Common myeloid progenitor, CD34-positive (primary cell): ENCODE measurements at places on chromosomes 6 and 20.
A peak's percentile ranks its signal among the peaks of the same experiment; 100 is the strongest.

DNA sequence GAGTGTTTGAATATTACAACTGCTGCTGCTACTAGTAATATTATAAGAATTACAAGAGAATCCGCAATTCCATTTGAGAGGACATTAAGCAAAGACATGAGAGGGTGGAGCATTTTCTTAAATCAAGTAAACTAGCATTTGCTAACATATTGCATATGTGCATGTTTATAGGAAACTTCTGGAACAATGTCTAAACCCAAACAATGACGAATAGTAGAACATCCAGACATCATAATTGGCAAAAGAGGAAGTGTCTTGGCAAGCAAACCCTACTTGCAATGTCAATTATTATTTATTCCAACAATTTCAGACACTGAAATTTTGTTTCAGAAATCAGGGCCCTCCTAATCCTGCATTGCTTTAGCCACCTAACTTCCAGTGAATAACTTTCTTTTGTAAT, 1155.3 kb upstream of the GJE1 start:
- no peak for DNase-seq

DNA sequence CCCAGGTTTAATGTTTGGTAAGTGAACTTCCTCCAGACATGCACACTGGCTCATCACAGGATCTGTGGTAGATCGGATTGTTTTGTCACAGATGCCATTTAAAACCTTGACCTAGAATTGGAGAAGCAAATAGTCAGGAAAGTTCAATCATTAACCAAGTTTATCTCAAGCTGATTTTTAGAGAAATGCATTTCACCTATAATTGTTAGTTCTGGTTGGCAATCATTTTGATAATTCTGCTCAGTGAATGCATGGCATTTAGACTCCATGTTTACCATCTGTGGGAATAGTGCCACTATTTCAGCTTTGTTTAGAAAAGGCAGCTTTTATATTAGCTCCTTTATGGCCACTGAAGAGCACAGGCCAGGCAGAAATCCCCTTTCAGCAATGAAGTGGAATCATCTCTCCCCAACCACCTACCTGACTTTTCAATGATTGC, 73.9 kb upstream of the IPCEF1 start:
- no peak for DNase-seq

DNA sequence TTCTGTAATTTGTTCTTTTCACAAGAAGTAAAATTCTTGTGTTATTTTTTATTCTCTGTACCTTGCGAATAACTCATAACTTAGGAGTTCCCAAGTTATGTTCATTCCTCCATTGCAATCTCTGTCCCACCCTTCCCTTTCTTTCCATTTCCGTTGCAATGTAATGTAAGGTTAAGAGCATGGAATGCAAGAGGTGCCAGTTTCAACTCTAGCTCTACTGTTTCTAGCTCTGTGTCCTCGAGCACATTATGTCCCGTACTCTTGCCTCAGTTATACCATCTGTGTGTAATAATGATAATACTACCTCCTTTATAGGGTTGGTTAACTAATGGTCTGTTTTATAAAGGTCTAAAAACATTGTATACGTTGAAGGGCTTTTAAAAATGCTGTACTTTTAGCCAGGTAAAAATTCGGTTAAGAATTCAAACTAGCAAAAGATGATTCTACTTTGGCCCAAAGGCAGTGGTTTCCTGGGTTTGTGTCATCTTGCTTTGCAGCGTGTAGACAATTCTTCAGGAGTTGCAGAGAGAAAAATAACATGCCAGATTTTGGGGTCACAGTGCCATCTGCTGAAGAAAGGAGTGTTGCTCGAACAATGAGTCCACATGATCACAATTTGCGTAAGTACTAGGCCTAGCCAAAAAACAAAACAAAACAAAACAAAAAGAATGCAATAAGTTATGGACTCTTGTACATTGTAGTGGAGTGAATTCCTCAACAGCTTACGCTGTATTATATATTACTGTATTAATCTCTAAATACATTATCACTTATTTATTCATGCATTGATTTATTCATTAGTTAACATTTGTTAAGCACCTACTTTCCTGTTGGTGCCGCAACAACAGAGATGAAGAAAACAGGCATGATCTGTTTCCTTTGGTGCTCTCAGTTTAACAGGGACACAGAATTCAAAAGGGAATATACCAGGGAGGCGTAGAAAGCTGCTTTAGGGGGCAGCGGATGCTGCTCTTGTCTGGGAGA, 10.0 kb upstream of the PFDN4 start:
- peak; percentile 32 for DNase-seq

- peak; percentile 45 for DNase-seq
Observed at GRCh38 chr20:49245921-49246740, 26.9 kb downstream of the DDX27 start.

- no peak for DNase-seq
Observed at GRCh38 chr20:21725892-21726291, 20.4 kb downstream of the PAX1 start.
